ENCODE measurements at places on chromosomes 6 and 20.

- DNase-seq, result no peak
These were observed 14.1 kb upstream of the EMILIN3 start for GRCh38 chr20:41380551-41381193.

DNA sequence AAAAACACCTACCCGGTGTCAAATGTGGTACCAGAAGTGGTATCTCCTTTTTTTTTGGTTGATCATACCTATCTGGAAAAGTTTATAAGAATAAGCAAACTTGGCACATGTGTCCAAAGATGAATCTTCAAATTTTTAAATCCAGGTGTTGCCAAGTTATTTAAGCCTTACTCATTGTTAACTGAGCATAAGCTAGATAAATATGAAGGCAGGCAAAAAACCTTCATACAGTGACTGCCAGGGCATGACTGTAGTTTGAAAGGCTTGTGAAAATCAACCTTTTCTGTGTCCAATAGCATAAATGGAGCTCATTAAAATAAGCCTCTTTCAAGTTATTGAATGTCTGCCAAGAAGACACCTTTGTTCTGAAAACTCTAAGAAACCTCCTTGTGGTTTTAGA lies 699.2 kb downstream of the DOK5 start:
- DNase-seq, result no peak

DNA sequence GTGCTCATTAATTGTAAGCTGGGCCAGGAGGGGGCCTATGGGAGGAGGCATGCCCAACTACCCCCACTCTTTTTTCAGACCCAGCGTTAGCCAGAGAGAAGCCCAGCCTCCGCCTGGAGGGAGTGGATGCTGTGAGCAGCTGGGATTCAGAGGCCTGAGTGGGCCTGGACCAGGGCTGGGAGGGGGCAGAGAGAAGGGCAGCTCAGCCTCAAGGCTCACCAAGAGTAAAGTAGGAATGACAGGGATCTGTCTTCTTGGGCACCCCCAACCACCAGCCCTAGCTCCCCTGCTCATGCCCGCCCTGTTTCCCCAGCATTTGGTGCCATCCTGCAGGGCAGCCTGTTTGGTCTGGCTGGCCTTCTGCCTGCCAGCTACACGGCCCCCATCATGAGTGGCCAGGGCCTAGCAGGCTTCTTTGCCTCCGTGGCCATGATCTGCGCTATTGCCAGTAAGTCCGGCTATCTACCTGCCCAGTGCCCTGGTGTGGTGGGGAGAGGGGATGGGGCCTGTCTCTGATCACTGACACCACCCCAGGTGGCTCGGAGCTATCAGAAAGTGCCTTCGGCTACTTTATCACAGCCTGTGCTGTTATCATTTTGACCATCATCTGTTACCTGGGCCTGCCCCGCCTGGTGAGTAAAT lies 6.8 kb downstream of the SLC29A1 start:
- no peak for DNase-seq

- DNase-seq, result no peak
These were observed 29.2 kb upstream of the CHMP4B start for GRCh38 chr20:33781945-33782344.

DNA sequence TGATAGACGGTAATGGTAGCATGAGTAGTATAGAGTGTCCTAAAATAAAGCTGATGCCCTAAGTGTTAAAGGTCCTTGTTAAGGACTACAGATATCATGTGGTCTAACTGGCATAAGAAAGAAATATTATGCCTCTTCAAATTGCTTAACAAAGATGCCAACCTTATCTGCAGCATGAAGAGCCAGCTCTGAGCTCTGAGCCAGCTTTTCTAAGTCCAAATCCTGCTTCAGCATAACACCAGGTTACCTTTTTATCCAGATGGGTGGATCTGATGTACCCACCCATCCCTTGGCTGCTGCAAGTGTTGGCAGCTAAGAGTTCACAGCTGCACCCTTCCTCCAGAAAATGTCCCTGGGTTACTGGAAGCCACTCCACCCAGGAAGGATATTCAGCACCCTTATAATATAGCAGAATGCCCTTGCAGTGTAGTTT lies 83.8 kb downstream of the TENT5A start:
- DNase-seq, result no peak

GRCh38 chr6:131001111-131001736 lies 61.8 kb downstream of the EPB41L2 start:
- DNase-seq, result no peak

DNA sequence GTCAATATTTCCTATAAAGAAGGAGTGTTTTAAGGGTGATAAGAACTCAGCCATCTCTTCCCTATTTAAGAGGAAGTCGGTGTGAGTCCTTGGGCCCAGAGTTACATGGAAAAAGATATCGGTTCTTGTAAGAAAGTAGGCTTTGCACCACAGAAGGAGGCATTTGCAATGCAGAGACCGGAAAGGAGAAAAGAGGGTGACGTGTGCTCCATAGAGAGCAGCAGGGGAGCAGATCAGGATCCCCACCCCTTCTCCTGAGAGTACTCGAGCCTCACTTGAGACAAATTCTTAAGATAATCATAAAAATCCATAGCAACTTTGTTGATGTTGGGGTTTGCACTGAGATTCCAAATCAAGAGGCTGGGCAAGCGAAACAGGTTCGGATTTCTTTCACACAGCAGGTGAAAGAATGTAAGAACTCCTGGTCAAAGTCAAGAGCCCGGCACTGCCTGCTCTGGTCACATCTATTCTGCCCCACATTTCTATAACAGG lies 27.8 kb downstream of the FOXA2 start:
- DNase-seq, result no peak

DNA sequence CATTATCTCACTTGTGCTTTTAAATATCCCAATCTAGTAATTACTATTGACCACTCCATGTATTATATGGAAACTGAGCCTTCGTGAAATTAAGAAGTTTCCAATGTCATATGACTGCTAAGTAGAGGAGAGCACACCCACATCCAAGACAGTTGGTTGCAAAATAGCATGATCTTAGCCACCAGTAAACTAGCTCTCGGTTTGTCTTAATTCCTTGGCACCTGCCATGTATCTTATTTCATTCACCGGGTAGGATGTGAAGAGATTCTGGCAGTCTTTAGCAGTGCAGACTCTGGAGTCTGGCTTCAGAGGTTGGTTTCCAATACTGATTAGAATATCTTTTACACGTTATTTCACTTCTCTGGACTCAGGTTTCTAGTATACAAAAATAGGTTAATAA lies 270.3 kb downstream of the LAMA2 start:
- no peak for DNase-seq

GRCh38 chr20:48673507-48673906 lies 154.3 kb downstream of the PREX1 start:
- DNase-seq, result no peak

DNA sequence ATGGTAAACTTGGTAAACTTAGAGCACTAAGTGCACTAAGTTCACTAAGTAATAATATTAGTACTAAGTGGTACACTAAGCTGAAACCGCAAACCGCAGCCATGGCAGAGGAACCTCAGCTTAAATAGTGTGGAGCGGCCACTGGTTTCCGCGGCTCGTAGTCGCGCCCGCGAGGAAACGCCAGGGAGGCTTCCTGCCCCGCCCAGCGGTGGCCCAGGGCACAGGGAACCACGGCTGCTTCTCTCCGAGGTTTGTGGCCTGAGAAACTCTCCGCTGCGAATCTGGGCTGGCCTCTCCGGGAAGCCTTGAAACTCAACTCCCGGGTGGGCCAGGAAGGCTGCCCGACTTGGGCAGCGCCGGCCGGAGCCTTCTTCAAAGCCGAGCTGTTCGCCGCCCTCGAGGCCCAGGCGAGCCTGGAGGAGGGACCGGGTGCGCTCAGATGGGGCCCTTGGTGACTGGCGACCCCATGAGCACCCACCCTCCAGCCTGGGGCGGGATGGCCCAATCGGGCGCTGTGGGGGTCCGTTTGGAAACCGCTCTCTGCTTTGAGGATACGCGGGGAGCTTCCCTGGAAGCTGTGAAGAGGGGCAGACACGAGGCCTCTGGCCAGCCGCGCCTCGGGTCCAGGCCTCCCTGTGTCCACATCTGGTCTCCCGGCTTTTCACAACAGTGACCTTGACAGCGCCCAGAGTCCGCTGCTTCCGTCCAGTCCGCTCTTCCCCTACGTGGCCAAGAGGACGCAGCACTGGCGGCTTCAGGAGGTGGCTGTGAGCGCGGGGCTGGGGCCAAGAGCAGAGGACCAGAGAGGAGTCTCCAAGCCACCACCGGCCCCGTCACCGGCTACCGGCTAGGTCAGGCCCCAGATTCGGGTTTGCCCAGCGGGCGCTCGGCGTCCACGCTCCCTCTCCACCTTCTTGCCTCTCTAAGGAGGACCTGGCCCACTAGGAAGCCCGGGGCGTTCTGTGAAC lies 25.4 kb upstream of the HLA-E start:
- DNase-seq, result no peak

GRCh38 chr6:48678390-48678789 lies 567.4 kb upstream of the PTCHD4 start:
- no peak for DNase-seq

- DNase-seq, result no peak
These were observed 37.9 kb downstream of the PRDM1 start for GRCh38 chr6:106124015-106124414.
